ENCODE measurements at places on chromosomes 6 and 20.

- H3K36me3 ChIP-seq = no peaks in the 10 kb centered on the region
- H3K27me3 ChIP-seq = no peaks in the 10 kb centered on the region
- H3K4me1 ChIP-seq = no peaks in the 10 kb centered on the region
- no peak overlapping the region for H3K4me3 ChIP-seq
- H3K27ac ChIP-seq = no peak overlapping the region
- no peak for DNase-seq
These were observed 15.0 kb upstream of the ZBTB24 start for GRCh38 chr6:109498052-109498451.

DNA sequence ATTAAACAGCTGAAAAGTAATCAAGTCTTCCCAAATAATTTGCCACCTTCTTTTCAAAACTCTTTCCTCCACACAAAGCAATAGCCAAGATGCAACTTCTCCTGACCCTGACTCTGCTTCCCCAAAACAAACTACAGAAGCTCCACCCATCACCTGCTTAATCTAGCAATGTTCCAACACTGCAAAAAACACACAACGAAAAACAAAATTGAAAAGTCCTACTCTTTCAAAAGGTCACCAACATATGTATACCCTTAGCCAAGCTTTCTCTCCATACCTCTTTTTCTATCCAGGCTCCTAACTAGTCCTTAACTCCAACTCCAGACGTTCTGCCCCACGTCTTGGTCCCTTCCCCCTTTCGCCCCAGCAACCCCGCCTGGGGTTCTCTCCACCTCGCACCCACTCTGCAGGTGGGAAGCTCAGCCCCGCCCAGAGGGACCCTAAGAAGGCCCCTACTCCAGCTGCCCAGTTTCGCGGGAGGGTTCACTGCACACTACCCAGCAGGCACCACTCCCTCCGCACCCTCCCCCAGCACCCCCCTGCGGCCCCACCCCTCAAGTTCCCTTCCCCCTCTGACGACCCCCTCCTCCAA is 717 bp downstream of the CSNK2A1 start:
- H3K27me3 ChIP-seq = no peaks in the 10 kb centered on the region
- peak overlapping the region; percentile 93 for H3K4me3 ChIP-seq

DNA sequence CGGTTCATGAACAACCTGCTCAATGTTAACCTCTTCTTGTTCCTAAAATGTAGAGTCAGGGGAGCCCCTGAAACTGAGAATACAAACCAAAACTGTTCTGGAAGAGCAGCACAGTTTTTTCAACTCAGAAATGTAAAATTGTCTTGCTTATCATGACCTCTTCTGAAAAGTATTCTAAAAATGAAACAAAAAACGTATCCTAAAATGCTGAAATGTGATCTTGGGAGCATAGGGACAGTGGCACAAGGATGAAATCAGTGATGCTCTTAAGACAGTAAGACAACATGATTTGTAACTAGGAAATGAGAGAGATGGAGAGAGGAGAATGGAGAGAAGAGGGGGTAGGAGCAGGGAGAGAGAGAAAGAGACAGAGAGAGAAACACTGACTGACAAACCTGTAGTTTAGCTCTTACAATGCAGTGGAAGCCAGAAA is 27.5 kb downstream of the NCOA7 start:
- no peaks in the 10 kb centered on the region for H3K27me3 ChIP-seq
- H3K4me3 ChIP-seq = no peak overlapping the region
- no peaks in the 10 kb centered on the region for H3K36me3 ChIP-seq
- no peak for DNase-seq
- peak overlapping the region; percentile 19 for H3K27ac ChIP-seq
- peaks cover 65% of the 10 kb centered on the region for H3K4me1 ChIP-seq

- no peak overlapping the region for H3K4me3 ChIP-seq
- no peaks in the 10 kb centered on the region for H3K4me1 ChIP-seq
- H3K27me3 ChIP-seq = no peaks in the 10 kb centered on the region
- DNase-seq = no peak
- no peak overlapping the region for H3K27ac ChIP-seq
These were observed 364.3 kb upstream of the SPTLC3 start for GRCh38 chr20:12644461-12644860.

- H3K4me1 ChIP-seq = peaks cover 1% of the 10 kb centered on the region
- no peaks in the 10 kb centered on the region for H3K27me3 ChIP-seq
- H3K4me3 ChIP-seq = no peak overlapping the region
These were observed 6.4 kb upstream of the MPC1 start for GRCh38 chr6:166389119-166389518.

DNA sequence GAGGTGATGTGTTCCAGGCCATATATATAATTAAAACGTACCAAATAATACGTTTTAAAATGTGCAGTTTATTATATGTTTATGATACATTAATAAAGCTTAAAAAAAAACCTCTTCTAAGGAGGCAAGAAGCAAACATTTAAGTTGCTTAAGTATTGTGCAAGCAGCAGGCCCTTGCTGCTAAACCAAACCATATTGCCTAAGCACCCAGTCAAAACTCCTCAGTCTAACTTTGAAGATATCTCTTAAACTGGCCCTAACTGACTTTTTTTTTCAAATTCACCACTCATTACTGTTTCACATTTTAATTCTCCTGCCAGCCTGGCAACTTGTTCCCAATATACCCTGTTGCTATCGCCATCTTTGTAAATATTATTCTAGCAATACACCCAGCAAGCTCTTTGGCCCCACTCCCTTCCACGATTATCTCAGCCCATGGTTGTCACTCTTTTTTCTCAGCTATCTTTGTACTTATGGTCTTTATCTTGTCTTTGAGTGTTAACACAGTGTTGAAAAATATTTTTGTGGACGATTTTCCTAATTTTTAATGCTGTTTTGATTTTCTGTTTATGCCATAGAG is 60.9 kb downstream of the C6orf58 start:
- H3K4me3 ChIP-seq = no peak overlapping the region
- H3K4me1 ChIP-seq = no peaks in the 10 kb centered on the region
- no peak for DNase-seq
- H3K27me3 ChIP-seq = no peaks in the 10 kb centered on the region
- H3K27ac ChIP-seq = no peak overlapping the region

DNA sequence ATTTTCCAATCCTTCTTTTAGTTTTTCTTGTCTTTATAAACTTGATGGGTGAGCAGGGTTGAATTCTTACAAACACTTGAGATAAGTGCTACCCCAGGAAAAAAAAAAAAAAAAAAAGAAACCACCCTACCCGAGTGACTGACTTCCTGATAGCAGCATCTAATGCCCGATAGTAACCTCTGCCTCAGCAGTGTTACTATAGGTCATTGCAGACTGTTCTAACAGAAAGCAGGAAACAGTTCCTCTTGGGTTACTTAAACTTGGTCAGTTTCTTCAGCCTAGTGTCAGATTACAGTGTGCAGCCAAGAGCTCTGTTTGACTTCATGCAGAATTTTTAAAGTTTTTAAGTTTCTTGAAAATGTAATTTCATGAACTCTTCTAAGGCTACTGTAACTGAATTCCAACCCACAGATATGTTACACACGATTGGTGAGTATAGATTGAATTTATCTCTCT is 2.1 kb downstream of the MYLIP start:
- H3K27ac ChIP-seq = peak overlapping the region; percentile 98
- H3K4me3 ChIP-seq = peak overlapping the region; percentile 97
- H3K4me1 ChIP-seq = peaks cover 36% of the 10 kb centered on the region
- peak; percentile 63 for DNase-seq

DNA sequence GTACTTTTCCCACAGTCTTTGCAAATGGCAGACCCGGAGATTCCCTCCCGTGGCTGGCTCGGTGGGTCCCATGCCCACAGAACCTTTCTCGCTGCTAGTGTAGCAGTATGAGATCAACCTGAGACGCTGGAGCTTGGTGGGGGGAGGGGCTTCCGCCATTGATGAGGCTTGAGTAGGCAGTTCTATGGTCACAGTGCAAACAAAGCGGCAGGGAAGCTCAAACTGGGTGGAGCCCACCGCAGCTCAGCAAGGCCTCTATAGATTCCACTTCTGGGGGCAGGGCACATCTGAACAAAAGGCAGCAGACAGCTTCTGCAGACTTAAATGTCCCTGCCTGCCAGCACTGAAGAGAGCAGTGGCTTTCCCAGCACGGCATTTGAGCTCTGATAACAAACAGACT is 186.0 kb upstream of the KCNK16 start:
- H3K36me3 ChIP-seq = no peaks in the 10 kb centered on the region
- no peak overlapping the region for H3K27ac ChIP-seq
- H3K4me3 ChIP-seq = no peak overlapping the region

GRCh38 chr6:91132461-91132860 is 545.6 kb upstream of the MAP3K7 start:
- H3K4me3 ChIP-seq = no peak overlapping the region
- peaks cover 2% of the 10 kb centered on the region for H3K27me3 ChIP-seq

- no peak overlapping the region for H3K4me3 ChIP-seq
- H3K27me3 ChIP-seq = no peaks in the 10 kb centered on the region
- H3K36me3 ChIP-seq = no peaks in the 10 kb centered on the region
- H3K27ac ChIP-seq = no peak overlapping the region
- DNase-seq = no peak
- H3K4me1 ChIP-seq = peaks cover 18% of the 10 kb centered on the region
These were observed 16.7 kb downstream of the ZNF292 start for GRCh38 chr6:87171938-87172633.

DNA sequence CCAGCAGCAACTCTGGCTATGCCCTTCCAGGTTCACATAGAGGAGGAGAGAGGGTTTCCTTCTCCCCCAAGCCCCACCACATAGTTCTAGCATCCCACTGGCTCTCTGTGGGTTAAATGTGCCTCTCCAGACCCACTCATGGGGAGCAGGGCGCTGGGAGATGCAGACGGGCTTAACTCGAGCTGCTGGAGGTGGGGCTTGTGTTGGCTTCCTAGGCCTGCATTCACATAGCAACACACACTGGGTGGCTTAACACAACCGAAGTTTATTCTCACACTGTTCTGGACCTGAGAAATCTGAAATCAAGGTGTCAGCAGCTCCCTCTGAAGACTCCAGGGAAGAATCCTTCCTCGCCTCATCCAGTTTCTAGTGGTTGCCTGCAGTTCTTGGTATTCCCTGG is 33.6 kb downstream of the SLC2A10 start:
- H3K27me3 ChIP-seq = no peaks in the 10 kb centered on the region
- H3K4me1 ChIP-seq = no peaks in the 10 kb centered on the region
- no peaks in the 10 kb centered on the region for H3K36me3 ChIP-seq
- no peak for DNase-seq

- H3K4me1 ChIP-seq = no peaks in the 10 kb centered on the region
- H3K4me3 ChIP-seq = no peak overlapping the region
- H3K27ac ChIP-seq = no peak overlapping the region
- no peaks in the 10 kb centered on the region for H3K36me3 ChIP-seq
These were observed 4.6 kb downstream of the MICB start for GRCh38 chr6:31502586-31502985.

DNA sequence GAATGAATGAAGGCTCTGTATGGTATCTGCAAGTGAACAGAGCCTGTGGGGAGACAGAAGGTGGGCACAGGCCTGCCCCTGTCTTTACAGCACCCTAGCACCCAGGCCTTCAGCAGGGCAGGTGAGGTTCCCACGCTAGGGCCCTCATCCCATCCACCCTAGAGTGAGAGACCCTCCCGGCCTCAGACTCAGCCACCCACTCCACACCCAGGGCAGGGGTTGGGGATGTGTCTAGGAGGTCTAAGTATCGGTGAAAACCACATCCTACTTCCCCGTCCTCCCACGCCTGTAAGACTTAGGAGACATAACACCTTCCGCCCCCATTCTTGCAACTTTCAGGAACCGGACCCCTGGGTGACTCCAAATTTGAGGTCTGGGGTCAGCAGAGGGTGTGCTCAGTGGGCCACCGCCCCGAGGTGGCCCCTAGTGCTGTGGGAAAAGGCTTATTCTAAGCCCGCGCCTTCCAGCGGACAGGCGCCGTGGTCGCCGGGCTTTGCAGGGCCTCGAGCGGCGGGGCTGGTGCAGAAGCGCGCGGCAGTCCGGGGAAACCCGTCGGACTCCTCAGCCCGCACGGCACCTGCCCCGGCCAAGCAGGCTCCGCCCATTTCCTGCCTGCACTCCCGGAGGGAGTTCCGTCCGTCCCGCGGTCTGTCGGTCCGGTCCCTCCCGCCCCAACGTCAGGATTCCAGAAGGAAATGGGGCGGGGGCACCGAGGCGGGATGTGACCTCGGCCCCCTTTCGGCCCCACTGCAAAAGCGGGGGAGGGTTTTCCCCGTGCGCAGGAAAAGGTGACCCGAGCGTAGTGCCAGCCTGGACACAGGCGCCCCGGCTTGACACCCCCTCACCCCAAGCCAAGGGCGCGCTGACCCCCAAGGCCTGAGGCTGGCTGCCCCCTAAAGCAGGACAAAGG is 868 bp downstream of the SAMD10 start:
- no peaks in the 10 kb centered on the region for H3K27me3 ChIP-seq
- peak overlapping the region; percentile 44 for H3K4me3 ChIP-seq
- H3K27ac ChIP-seq = peak overlapping the region; percentile 79
- peaks cover 11% of the 10 kb centered on the region for H3K4me1 ChIP-seq
- DNase-seq = peak; percentile 96

DNA sequence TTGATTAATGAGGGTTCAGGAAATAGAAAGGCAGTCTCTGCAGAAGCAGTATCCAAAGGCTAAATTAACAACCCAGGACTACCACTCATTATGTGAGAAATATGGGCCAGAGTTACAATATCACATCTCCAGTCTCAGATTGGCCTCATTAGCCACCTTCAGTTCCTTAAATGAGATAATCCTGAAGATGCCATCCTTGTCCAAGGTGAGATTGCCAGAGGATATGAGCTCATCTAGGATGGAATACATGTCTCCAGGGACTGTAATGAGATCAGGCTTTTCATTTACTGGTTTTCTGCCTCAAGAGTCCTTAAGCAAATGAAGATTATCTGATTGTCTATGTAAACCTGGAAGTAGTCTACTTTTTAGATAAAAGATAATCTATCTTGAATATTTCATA is 196.3 kb downstream of the FUT9 start:
- H3K27ac ChIP-seq = no peak overlapping the region
- H3K4me3 ChIP-seq = no peak overlapping the region
- H3K36me3 ChIP-seq = no peaks in the 10 kb centered on the region
- DNase-seq = no peak

GRCh38 chr20:41005361-41005729 is 23.3 kb upstream of the TOP1 start:
- H3K27me3 ChIP-seq = no peaks in the 10 kb centered on the region
- no peaks in the 10 kb centered on the region for H3K36me3 ChIP-seq
- H3K27ac ChIP-seq = peak overlapping the region; percentile 41
- DNase-seq = peak; percentile 60

GRCh38 chr6:163585932-163586437 is 171.5 kb downstream of the QKI start:
- H3K4me3 ChIP-seq = no peak overlapping the region
- H3K4me1 ChIP-seq = no peaks in the 10 kb centered on the region
- H3K27me3 ChIP-seq = no peaks in the 10 kb centered on the region
- no peaks in the 10 kb centered on the region for H3K36me3 ChIP-seq
- no peak for DNase-seq

DNA sequence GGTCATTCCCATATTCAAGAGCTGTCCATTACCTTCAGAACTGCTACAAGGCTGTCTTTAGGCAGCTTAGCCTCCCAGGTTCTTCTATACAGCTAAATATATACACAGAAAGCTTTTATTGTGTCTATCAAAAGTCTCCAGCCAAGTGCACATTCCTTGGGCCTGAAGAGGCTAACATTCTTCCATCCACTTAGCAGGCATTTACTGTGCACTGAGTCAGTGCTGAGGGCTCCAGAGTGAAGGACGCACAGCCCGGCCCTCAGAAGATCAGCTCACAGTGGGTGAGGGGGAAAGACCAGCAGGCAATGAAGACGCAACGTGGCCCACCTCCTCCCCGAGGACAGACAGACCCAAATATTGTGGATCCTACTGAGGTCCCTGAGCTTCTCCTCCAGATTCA is 569.9 kb downstream of the CDH26 start:
- no peaks in the 10 kb centered on the region for H3K4me1 ChIP-seq
- H3K36me3 ChIP-seq = no peaks in the 10 kb centered on the region

Measured in pancreas (tissue), 10 donors.